ENCODE measurements at places on chromosomes 13 and 19.

- DNase-seq, result no peak
These were observed 319.2 kb upstream of the PCDH9 start for GRCh38 chr13:67549331-67549730.

GRCh38 chr19:34345947-34346351, 19.0 kb upstream of the GPI start:
- peak; percentile 46 for DNase-seq

DNA sequence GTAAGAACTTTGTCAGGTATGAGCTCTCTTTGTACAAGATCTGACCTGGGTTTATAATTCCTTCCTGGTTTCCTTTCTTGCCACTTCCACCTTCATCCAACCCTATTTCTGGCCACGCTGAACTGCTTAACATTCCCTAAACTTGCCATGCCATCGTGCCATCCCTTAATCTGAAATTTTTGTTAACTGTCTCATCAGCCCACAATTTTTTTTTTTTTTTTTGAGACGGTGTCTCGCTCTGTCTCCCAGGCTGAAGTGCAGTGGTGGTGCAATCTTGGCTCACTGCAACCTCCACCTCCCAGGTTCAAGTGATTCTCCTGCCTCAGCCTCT, 144.6 kb downstream of the GGACT start:
- no peak for DNase-seq

DNA sequence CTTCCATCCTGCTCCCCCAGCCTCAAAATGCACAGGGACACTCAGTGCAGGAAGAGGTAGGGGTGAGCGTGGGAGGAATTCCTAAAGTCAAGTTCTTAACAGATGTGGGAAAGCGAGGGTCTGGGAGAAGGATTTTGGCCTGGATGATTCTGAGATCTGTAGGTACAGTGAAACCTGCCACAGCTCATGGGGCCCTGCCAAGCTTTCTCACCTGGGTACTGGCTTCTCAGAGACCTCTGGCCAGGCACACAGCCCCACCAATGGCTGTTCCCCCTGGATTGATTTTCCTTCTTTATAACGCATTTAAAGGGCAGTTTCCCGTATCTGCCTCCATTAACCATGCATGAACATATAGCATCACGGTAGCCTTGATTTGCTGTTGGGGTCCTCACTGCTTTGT, 47.0 kb upstream of the GSX1 start:
- DNase-seq, result no peak

- no peak for DNase-seq
These were observed 84.9 kb downstream of the ZIC5 start for GRCh38 chr13:99886706-99887105.

DNA sequence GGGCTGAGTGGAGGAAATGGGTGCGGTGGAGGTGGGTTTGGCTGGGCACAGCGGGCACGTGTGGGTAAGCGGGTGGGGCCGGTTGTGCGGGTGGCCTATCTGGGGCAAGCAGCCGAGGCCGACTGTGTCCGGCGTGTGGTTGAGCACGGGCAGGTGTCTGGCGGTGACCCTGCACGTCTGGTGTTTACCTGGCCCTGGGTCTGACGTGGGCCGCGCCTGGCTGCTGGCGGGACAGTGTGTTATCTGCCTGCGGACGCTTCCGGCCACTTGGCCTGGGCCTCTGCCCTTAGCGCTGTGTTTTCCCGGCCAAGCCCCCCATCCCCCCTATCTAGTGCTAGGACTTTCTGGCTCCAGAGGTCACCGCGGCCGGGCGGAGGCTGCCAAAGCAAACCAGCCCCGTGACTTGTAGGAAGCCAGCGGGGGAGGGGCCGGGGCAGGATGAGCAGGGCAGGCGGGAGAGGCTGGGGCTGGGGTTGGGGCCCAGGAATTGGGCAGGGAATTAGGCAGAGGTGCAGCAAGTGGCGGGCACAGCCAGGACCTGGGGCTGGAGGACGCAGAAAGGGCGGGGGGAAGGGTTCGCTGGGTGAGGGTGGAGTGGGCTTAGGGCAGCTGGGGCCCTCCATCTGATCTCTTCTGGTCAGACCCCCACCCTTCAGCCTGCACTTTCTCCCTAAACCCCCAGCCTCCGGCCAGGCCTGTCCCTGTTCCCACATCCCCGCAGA, 534 bp upstream of the HPN start:
- peak; percentile 83 for DNase-seq

- DNase-seq, result no peak
These were observed 67.0 kb upstream of the STARD13 start for GRCh38 chr13:33352526-33352925.

GRCh38 chr13:26320766-26321165, 66.8 kb downstream of the CDK8 start:
- DNase-seq, result no peak

- no peak for DNase-seq
These were observed 8.0 kb downstream of the C19orf81 start for GRCh38 chr19:50657222-50657669.

- DNase-seq, result no peak
These were observed 92.7 kb upstream of the GPR12 start for GRCh38 chr13:26853323-26853722.

DNA sequence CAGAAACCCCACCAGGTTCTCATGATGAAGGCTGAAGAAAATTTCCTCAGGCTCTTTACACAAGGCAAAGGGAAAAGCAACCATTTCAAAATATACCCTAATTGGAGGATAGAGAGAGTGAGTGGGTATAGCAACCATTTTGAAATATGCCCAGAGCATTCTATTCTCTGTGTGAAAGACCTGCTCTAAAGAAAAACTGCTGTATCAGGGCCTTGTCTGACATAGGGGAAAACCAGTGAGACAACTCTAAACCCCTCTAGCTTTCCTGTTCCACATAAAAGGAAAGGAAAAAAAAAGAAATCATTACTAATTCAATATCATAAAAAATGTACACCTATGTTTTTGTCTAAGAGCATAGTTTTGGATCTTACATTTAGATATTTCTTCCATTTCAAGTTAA, 42.3 kb downstream of the TPTE2 start:
- DNase-seq, result no peak
